NCI-H82 (cell line): ENCODE measurements at places on chromosomes 5 and 9.

DNA sequence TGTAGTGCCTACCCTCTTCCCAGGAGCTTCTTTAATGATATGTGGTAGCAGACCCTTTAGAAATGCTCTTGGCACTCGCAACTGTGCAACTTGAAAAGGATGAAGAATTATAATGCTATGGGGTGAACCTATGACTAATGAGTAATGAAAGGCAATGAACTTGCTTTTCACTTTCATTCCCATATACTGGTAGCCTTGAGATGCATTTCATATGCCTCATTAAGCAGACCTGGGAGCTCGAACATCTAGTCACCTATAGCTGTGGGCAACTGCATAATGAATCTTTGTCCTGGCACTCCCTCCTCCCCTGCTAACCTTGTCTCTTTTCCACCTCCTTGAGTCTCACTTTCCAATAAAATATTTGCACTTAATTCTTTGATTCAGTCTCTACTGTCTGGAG, 605.9 kb upstream of the DAB2 start:
- no peak for DNase-seq

DNA sequence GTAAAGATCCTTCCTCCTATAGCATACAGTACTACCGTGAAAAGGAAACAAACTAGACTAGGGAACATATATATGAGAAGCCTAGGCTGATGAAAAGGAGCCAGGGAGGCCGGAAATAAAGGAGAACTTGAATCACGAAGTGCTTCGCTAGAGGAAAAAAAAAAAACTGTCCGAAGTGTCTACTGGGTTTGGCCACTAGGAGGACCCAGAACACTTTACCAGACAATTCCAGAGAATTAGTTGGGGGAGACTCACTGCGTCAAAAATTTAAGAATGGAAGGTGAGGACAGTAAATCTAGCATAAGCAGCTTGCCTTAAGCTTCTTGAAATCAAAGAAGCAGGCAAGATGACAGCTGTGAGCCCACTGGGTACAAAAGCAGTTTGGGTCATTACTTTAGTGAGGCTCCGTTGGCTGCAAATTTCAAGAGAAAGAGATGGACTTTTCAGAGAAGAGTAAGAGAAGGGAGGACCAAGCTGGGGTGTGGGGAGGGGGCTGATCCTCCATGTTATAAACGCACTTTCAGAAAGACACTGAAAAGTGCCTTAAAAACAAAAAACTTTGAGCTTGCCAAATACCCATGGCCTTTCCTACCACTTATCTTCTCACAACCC, 47.4 kb downstream of the P4HA2 start:
- DNase-seq, result peak; percentile 87

GRCh38 chr9:110081395-110081794, 126.6 kb downstream of the C9orf152 start:
- DNase-seq, result no peak

GRCh38 chr9:6080154-6080716, 64.8 kb upstream of the RANBP6 start:
- DNase-seq, result peak; percentile 78

GRCh38 chr5:10701567-10702039, 59.4 kb downstream of the DAP start:
- peak; percentile 59 for DNase-seq

- peak; percentile 55 for DNase-seq
Observed at GRCh38 chr9:17116400-17116837, 18.4 kb upstream of the CNTLN start.
